ENCODE measurements at places on chromosomes 1 and 21. TPM values are rescaled to one million over a fixed set of nuclear protein-coding genes. Genes with fewer than 3 reads are reported as not detected.

Gene AQP10
- not detected for total RNA-seq

Gene XCL2
- 79.9 TPM for total RNA-seq

Gene CD5L
- not detected for total RNA-seq

Gene KCNAB2
- total RNA-seq: 202 TPM

Gene LMX1A
- not detected for total RNA-seq

Gene FBLIM1
- 0.16 TPM for total RNA-seq

Gene RAB3B
- 0.11 TPM for total RNA-seq

GRCh38 chr21:37547615-37548200 lies 181.1 kb downstream of the DYRK1A start:
- DNase-seq: no peak

GRCh38 chr1:54353959-54354358 lies 52.2 kb downstream of the SSBP3 start:
- DNase-seq: no peak

DNA sequence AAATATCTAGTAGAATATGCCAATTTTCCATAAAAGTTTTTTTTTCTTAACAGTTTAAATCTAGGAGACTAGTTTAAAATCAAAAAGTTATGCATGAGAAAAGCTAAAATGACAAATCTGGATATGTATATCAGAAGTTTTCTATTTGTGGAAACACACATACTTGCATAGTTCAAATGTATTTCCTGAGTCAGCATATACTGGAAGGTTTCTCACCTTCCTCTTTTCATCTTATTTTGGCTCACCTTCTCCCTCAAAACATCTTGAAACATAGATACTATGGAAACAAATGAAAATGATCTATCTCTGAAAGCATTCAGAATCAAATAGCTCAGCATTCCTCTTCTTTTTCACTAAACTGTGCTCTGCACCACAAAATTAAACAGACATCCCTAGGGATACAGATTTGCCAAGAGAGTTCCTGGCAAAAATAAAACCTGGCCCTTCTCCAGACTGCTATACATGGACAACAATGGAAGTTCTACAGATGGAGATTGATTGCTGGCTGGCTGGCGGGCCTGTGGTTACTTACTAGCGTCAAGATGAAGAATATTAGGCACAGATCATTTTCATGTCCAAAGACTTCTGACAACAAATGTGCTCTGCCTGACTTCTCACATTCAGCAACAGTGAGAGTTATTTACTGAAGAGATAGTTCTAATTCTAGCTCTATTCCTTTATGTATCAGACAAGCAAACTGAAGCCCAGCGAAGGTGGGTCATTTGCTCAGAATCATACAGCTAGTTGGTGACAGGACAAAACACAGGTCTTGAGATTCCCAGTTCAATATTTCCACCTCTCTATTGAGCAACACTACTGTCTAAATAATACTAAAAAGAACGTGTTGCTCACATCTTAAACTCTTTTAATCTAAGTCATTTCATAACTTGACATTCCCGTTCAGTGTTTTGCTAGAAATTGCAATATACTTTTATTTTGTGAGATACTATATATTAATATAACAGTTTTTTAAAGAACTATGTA lies 26.6 kb downstream of the DIPK1A start:
- no peak for DNase-seq

DNA sequence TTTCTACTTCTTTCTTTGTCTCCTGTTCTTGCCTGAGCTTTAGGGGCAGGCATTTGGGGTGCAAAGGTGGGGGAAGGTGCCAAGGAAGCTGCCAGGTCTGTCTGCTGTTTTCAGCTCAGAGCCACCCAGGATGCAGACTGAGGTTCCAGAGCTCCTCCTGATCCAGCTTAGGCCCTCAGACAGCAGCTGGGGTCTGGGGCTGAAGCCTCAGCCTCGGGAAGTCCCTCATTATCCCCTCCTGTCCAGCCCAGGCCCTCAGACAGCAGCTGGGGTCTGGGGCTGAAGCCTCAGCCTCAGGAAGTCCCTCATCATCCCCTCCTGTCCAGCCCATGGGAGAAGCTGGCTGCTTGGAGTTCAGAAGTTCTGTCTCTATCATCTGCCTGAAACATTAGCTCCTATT lies 257.7 kb upstream of the CSF3R start:
- DNase-seq: no peak

- DNase-seq: no peak
These were observed 41.7 kb downstream of the UMODL1 start for GRCh38 chr21:42112857-42113256.

DNA sequence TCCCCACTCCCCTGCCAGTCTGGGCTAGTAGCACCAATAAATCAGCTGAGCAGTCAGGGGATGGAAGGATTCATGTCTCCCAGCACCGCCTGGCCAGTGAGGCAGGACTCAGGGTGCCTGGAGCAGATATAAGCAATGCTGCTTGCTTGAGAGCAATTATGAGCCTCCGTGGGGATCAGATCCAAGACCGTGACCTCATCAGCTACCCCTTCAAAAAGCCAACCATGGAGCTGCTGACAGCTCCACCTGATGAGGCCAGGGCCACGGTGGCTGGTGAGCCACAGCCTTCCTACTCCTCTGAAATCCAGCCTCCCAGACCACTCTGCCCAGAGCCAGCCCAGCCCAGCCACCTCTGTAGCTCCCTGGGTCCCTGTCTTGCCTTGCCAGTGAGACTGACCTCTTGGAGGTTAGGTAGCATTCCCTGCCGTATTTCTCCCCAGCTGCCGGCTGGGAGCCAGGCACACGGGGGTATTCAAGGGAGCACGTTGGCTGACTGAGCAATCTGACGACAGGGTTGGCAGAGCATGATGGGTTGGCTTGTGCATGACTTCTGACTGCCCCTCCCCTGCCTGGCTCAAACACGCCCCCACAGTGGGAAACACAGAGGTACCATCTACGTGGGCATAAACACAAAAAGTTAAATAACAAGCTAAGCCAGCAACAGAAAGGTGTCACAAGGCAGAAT lies 28.4 kb downstream of the SYT2 start:
- no peak for DNase-seq

GRCh38 chr1:245469734-245470133 lies 314.9 kb downstream of the KIF26B start:
- DNase-seq: no peak

GRCh38 chr1:87451229-87451920 lies 122.7 kb downstream of the LMO4 start:
- DNase-seq: no peak

DNA sequence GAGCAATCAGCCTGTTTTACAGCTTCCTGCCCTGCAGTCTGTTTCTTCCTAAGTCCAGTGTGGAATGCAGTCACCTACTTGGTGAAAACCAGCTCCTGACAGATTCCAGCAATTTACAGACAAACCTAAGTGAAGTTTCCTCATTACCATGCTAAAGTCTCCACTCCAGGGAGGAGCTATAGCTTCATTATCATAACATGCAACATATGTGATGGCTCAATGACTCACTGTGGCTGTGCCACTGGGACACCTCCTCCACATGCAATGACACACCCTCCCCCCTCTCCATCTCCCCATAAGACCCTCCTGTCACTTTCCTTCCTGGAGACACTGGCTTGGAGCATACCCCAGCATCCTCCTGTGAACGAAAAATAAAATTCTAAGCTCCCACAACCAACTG lies 125.2 kb downstream of the MAP3K21 start:
- no peak for DNase-seq

Data from activated T-cell treated with anti-CD3 and anti-CD28 coated beads, Interleukin-2, amount 50 U/mL, for 4 hours (primary cell).